Activated CD4-positive, alpha-beta T cell treated with anti-CD3 and anti-CD28 coated beads, Interleukin-2, amount 10 ng/mL, durations not matched to agents 7 days and 5 days (primary cell): ENCODE measurements at places on chromosomes 3 and 15.

DNA sequence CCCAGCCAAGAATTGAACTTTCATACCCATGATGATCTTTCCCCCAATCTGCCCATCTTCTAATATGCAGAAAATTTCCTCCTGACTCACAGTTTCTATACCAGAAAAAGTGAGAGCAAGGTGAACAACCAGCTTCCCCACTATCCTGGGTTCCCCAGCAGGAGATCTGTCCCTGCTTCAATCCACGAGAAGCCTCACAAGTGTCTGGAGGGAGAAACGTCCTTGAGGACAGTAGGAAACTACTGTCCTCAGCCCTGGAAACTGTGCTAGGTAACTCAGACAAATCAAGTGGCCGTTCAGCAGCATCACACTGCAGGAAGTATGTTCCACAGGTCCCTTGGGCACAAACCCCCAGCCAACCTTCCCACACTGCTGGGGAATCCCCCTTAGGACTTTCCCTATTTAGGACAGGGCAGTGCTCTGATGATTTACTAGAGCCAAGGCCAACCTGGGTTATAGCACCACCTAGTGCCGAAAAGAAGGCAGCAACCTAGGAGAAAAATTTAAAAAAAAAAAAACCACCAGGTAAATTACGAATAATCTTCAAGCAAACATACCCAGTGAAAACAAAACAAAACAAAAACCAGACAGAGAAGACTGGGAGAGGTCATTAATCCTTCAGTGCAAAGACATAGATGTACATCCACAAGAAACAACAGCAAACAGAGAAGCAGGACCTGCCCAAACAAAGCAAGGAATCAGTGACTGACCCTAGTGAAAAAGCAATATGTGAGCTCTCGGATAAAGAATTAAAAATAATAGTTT is 36.0 kb downstream of the MORC1 start:
- DNase-seq, result peak; percentile 37

GRCh38 chr3:13257666-13258065 is 162.5 kb downstream of the NUP210 start:
- DNase-seq, result no peak

DNA sequence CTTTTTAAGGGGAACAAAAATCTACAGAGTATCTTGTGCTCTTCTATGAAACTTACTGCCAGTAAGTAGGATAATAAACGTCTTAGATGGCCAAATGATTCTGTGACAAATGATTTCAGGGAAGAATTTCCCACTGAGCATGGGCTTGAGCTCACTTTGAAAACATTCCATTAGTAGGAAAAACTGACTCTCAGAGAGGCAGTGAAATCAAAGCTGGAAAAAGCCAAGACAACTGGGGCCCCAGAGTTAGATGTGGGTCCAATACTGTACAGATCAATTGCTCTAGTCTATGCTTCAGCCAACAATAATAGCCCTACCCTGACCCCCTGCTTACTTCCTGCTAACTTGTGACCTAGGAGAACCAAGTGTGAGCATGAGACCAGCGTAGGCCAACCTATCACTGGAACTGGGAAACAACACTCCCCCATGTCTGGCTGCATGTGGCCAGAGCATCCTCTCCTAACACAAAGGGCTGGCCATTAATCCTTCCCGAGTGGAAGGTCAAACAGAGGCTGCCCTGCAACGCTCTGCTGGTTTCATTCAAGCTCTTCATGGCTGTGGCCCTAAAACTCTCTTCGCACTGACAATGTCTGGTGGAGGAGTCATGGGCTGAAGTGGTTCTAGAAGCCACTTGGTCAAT is 68.8 kb downstream of the FOXB1 start:
- no peak for DNase-seq

- no peak for DNase-seq
Observed at GRCh38 chr3:138449490-138449889, 15.1 kb downstream of the ESYT3 start.

DNA sequence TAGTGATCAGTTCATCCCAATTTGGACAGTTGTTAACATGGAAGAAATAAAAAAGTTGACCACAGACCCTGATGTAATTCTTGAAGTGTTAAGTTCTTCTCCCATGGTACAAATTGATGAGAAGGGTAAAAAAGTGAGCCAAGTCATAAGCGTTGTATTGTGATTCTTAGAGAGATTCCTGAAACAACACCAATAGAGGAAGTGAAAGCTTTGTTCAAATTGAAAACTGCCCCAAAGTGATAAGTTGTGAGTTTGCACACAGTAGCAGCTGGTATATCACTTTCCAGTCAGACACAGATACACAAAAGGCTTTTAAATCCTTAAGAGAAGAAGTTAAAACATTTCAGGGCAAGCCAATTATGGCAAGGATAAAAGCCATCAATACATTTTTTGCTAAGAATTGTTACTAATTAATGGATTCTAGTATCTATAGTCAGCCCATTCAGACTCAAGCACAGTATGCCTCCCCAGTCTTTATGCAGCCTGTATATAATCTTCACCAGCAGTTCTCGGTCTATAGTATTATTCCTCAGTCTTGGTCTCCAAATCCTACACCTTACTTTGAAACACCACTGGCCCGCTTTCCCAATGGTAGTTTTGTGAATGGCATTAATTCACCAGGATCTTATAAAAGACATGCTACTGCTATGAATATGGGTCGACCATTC is 38.2 kb downstream of the CDIN1 start:
- no peak for DNase-seq

DNA sequence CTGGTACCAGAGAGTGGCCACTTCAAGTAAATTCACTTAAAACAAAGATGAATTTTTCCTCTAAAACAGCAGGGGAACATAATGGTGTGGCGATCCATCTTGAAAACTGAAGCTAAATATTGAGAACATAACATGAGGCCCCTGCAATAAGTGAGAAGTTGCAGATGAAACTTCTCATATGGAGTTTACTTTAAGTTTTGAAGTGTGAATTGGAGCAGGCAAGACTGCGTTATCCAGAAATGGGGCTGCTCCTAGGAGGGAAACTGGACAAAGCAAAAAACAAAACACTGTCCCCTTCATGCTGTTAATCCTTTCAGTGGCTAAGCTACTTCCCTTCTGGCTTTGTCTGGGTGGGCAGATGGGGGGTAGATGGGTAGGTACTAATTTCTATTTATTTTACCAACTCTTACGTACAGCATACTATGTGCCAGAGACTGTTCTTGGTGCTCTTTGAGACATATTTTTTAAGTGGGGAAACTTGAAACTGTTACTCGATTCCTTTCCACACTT is 172.8 kb downstream of the TAFA4 start:
- DNase-seq, result no peak

DNA sequence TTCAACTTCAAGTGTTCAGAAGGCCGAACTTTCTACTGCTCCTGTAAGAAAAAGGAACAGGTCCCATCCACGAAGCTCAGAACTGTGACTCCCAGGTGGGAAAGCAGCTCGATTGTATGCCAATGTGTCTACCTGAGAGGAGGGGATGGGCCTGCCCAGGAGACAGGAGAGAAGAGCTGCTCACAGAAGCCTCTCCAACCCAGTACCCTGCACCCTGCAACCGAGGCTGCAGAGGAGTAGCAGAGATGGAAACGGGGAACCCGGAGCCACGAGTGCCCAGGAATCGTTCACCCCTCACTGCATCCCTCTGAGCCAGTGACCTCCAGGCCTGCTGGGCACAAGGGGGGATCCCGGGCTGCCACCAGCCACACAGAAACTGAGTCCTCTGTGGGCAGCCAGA is 86.5 kb upstream of the PRR23E start:
- no peak for DNase-seq

DNA sequence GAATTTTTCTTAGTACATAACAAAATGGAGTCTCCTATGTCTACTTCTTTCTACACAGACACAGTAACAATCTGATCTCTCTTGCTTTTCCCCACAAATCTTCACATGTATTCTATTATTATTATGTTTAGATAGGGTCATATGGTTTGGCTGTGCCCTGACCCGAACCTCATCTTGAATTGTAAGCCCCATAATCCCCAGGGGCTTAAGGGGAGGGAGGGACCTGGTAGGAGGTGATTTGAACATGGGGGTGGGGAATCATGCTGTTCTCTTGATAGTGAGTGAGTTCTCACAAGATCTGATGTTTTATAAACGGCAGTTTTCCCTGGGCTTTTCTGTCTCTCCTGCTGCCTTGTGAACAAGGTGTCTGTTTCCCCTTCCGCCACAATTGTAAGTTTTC is 86.7 kb upstream of the SELENOK start:
- DNase-seq, result no peak

DNA sequence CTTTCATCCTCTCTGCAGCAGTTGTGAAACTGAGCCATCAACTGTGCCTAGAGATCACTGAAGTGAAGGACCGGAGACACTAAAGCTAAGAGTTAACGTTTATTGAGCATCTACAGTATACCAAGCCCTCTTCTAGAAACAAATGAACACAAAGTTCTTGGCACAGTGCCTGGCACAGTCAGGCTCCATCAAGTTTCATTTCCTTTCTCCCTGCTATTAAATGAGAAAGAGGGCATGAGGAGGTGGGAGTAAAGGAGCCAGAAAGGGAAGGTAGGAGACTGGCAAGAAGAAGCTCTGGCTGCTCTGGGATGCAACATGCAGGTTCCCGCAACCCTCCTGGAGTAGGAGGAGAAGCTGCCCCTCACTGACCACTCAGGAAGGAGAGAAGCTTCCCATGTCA is 30.6 kb downstream of the CYP19A1 start:
- DNase-seq, result no peak

GRCh38 chr3:141367038-141367730 is 1.1 kb upstream of the ZBTB38 start:
- no peak for DNase-seq

- no peak for DNase-seq
Observed at GRCh38 chr15:94968133-94968532, 736.8 kb downstream of the MCTP2 start.

- no peak for DNase-seq
Observed at GRCh38 chr3:25420147-25420546, 7.9 kb upstream of the RARB start.

DNA sequence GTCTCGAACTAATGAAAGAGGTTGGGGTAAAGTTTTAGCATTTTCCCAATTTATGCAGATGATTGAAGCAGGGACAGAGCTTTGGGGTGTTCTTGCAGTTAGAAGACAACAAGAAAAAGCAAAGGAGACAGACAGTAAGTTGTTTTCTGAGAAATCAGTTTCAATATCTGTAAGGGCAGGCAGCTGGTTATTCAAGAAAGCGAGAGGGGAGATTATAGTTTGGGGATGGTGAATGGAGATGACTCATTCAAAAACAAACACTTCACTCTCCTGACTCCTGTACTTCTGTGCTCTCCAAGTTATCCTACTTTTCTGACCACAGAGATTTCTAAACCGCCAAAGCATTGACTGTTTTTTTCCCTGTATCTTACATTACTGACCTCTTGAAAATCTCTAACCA is 352.0 kb downstream of the GAP43 start:
- no peak for DNase-seq

- no peak for DNase-seq
Observed at GRCh38 chr3:172629470-172629869, 81.4 kb downstream of the NCEH1 start.
